ENCODE measurements at places on chromosomes 7 and 10.

GRCh38 chr7:1644341-1645070 is 25.6 kb upstream of the ELFN1 start:
- DNase-seq, result no peak

DNA sequence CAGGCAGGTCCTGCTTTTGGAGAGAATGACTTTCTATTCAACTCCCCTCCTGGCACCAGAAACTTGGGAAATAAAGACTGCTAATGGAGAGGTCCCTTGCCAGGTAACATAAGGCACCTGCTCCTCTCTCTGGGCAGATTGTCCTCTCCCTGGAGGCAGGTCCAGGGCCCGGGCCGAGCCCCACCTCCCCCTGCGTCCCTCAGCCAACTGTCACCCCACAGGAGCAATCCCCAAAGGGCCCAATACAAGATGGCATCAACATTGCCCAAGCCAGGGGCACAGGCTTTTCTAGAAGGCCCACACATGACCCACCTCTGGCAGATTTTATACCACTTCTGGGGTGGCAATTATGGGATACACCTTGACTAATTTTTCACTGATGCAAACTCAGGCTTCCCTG is 145.2 kb downstream of the HERPUD2 start:
- no peak for DNase-seq

DNA sequence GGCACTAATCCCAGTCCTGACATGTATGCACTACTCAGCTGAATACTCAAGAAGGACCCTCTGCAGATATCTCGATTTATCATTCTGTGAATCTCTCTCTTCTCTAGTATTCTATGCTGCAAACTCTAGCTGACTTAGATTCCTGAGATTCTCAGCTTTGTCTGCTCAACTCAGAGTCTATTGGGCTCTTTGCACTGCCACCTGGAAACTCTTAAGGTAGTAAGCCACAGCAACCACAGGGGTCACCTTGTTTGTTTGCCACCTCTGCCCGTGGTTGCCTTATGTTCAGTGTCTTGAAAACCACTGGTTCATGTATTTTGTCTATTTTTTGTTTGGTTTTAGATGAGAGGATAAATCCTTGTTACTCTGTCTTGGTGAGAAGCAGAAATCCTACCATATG is 72.9 kb downstream of the SP8 start:
- no peak for DNase-seq

DNA sequence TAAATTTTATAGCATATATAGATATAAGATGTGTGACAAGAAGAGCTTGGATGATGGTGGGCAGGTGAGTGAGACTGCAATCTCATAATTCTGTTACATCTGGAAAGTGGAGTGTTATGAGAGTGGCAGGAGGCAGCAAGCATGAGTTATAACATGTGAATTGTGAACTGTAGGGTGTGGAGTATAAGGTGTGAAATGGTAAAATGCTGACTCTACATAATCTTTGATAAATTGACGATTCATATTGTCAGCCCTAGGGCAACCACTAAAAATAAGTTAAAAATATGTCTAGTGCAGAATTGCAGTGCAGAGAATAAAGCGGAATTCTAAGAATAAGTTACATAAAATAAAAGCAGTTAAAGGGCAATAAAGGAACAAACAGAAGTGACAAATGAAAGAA is 74.8 kb upstream of the AKR1E2 start:
- DNase-seq, result no peak

DNA sequence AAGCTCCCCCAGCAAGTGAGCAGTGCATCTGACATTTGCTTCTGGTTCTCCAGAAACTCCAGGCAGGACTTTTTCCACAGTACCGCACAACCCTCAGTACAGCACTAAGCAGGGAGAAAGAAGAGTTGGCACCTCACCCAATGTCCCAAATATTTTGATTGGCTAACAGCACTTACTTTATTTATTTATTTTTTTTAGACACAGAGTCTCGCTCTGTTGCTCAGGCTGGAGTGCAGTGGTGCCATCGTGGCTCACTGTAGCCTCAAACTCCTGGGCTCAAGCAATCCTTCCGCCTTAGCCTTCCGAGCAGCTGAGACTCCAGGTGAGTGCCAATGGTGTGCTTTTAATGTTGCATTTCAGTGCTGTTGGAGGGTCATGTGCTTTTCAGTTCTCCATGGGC is 200.3 kb upstream of the ZMIZ1 start:
- no peak for DNase-seq

- no peak for DNase-seq
Observed at GRCh38 chr7:5426226-5426475, 2.5 kb upstream of the TNRC18 start.

DNA sequence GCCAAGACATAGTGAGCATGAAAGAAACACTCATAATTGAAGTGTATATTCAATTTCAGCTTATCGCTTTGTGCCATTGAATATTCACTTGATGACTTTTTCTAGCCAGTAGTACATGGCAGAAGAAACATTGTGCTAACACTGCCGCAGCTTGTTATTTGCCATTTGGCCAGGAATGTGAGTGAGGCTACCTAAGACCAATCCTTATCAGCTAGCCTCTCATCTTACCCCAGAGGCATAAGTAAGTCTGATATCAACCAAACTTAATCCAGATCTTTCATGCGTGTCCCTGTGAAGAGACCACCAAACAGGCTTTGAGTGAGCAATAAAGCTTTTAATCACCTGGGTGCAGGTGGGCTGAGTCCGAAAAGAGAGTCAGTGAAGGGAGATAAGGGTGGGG is 586.0 kb upstream of the MBL2 start:
- no peak for DNase-seq

GRCh38 chr7:108603656-108604306 is 34.1 kb downstream of the DNAJB9 start:
- no peak for DNase-seq
